Suprapubic skin (tissue), 4 donors: ENCODE measurements at places on chromosomes 5 and 9.

GRCh38 chr5:83377131-83377865, 94.2 kb upstream of the VCAN start:
- no peak for DNase-seq

DNA sequence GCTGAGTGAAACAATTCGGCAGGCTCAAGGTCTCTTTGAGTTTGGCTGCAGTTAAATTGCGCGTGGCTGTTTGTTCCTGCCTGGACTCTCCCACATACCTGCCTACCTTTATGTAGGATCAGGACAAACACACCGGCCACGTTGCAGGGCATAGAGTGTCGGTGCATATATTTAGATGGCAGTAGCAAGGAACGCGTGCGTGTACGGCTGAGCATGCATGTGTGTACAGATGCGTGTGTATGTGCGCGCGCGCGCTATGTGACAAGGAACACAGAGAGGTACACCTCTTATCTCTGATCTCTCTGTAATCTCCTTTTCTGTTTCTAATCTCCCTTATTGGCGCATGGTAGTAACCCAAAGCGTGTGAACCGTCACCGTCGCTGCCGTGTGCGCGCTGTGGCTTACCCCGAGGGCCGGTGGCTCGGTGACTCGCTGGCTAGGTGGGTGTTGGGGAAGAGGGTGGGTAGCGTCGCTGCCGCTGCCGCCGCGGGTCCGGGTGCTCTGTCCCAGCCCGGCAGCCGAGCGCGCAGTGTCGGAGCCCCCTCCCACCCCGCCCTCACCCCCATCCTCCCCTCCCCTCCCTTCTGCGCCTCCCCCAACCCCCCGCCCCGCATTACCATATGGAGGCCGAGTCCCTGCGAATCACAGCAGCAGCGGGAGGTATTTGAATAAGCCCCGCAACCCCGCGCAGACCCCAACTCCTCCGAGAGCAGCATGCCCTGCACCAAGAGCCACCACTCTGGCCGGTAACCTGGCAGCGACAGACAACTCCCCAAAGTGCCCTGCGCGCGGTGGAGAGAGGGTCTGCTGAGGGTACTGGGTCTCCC, 204.8 kb downstream of the MEF2C start:
- no peak for DNase-seq

DNA sequence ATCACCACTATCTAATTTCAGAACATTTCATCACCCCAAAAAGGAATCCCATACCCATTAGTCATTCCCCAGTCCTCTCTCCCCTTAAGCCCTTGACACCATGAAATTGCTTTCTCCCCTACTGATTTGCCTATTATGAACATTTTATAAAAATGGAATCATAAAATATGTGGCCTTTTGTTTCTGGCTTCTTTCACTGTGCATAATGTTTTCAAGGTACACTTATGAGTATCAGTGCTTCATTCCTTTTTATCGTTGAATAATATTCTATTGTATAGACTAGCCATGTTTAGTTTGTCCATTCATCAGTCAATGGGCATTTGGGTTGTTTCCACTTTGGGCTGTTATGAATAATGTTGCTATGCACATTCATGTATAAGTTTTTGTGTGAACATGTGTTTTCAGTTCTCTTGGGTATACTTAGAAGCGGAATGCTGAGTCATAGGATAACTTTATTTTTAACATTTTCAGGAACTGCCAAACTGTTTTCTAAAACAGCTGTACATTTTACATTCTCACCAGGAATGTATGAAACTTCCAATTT, 40.4 kb upstream of the FGF1 start:
- DNase-seq: no peak

GRCh38 chr9:121478816-121479676, 20.6 kb downstream of the GGTA1 start:
- DNase-seq: no peak
